Brain microvascular endothelial cell (primary cell): ENCODE measurements at places on chromosomes 6 and 20.

GRCh38 chr20:63740070-63740626 is 572 bp downstream of the SLC2A4RG start:
- no peak for DNase-seq

DNA sequence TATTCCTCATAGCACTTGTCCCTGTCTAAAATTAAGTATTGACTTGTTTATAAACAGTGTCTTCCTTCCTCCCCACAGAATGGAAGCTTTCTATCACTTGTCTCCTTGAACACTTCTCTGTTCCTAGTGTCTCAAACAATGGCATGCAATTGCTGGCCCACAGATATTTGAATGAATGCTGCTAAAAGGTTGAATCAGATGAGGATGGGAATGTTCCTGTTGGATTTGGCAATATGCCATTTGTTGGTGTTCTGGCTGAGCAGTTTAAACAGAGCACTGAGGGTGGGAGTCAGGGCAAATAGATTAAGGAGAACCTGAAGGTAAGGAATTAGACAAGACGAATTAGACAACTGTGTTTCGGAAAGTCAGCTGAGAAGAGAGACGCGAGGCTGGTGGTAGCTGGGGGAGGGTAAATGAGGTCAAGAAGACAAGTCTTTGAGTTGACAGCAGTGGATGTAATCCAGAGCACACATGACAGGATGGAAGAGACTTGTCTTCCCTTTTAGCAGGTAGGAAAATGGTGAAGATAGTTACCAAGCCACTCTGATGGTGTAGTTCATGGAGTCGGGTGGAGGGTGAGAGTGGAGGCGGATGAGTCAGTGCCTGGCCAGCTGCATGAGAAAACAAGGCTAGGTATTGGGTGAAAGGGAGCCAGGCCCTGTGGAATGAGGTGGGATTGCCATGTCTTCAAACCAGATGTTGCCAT is 58.3 kb upstream of the GNRH2 start:
- DNase-seq: peak; percentile 65

- no peak for DNase-seq
Observed at GRCh38 chr6:42915732-42916131, at the start of gene PTCRA. PTCRA (plus strand) TSS chr6:42916053; CDS start chr6:42916070, 17 bp downstream.

GRCh38 chr20:33697129-33697528 is 10.9 kb upstream of the E2F1 start:
- no peak for DNase-seq

DNA sequence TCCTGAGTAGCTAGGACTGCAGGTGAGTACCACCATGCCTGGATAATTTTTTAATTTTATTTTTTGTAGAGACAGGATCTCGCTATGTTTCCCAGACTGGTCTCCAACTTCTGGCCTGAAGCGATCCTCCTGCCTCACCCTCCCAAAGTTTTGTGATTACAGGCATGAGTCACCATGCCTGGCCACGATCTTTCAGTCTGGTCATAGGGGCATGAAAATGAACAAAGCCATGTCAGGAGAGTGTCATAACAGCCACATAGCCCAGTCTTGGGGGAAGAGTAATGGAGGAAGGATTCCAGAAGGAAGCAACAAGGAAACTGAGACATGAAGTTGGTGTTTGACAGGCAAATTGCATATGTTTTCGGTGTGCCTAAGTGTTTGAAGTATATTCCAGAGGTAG is 17.0 kb upstream of the SNX3 start:
- DNase-seq: no peak

DNA sequence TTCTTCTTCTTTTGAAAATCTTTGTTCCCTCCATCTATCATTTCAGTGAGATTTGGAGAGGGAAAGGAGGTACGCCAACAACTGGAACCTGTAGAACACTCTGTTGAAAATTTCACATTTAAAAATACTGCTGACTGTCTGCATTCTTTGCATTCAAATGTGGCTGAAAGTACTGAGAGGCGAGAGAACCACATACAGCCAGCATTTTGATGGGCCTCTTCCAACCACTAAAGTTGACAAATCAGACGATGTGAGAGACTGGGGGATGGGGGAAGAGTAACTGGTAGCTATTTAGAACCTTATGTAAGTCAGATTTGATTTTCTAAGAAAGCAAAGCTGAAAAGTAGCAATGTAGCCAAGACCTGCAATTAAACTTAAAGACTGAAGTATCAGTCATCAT is 77.5 kb downstream of the FKBP5 start:
- peak; percentile 59 for DNase-seq

- no peak for DNase-seq
Observed at GRCh38 chr6:105791583-105792318, 294.4 kb upstream of the PRDM1 start.

GRCh38 chr20:12211361-12211760 is 293.7 kb downstream of the BTBD3 start:
- no peak for DNase-seq
